ENCODE measurements at places on chromosomes 12 and 14.
A peak's percentile ranks its signal among the peaks of the same experiment; 100 is the strongest.

- no peak for DNase-seq
Measured at GRCh38 chr12:27572486-27573255, 48.7 kb downstream of the PPFIBP1 start.

DNA sequence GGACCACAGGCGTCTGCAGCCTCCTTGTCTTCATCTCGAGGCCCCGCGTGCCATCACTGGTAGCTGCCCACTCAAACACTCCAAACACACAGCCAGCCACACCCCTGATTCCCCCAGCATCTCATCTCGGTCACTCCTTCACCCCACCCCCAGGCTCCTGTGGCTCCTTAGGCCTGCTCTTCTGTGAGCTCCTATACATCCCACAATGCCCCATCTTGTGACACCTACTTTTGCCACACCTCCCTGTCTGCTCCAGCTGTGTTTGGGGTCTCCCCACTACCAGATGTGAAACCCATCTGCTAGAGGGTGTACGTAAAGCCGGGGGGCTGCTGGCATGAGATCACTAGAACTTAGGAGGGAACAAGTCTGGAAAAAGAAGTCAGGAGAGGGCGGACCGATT, 4.1 kb downstream of the AKT1 start:
- no peak for DNase-seq

DNA sequence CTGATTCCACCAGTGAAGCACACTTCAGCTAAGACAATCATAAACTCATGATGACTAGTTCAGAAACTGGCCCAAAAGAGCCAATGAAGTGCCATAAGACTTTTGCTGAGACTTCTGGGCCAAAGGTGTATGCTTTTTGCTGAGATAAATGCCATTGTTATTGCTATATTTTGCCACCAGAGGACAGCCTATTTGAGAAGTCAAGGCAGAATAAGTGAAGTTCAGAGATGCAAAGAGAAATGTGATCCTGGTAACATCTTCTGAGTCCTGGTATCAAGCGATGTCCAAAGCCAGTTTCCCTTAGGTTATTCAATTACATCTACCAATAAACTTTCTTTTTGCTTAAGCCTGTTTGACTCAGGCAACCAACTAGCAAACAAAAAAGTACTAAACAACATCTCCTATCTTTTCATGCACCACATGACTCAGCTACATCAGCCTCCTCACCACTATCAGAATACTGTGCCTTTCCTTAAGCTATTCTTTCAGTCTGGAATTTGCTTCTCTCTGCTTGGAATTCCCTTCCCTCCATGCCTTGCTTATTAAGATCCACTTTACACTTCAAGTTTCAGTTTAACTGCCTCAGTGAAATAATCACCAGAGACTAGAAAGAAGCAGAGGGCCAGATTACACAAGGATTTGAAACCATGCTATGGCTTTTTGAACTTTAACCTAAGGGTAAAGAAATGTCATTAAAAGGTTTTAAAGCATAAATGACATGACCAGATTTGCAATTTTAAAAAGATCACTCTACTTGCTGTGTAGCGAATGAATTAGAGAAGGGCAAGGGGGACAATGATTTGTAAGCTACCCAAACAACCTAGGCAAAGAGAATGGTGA, 14.0 kb downstream of the CRY1 start:
- DNase-seq, result no peak

DNA sequence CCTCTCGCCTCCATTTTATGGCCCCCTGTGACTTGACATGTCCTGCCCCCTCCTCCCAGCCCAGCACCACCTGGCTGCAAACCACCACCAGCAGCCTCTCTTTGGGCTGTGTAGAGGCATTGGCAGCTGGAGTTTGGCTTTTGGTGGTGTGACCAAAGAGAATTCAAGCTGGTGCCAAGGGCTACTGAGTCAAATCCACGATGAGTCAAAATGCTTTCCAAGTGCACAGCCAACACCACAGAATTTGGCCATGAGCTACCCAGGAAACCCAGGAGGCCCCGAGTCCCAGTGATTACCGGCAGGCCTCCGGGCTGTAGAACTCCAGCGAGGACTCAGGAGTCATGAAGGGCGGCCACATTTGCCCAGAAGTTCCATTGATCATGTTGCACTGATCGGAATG, 53.8 kb downstream of the SCARB1 start:
- DNase-seq, result no peak

- DNase-seq, result no peak
Measured at GRCh38 chr12:124608450-124608870, 41.0 kb upstream of the NCOR2 start.

GRCh38 chr12:107967170-107967569, 161.9 kb upstream of the WSCD2 start:
- DNase-seq, result no peak

DNA sequence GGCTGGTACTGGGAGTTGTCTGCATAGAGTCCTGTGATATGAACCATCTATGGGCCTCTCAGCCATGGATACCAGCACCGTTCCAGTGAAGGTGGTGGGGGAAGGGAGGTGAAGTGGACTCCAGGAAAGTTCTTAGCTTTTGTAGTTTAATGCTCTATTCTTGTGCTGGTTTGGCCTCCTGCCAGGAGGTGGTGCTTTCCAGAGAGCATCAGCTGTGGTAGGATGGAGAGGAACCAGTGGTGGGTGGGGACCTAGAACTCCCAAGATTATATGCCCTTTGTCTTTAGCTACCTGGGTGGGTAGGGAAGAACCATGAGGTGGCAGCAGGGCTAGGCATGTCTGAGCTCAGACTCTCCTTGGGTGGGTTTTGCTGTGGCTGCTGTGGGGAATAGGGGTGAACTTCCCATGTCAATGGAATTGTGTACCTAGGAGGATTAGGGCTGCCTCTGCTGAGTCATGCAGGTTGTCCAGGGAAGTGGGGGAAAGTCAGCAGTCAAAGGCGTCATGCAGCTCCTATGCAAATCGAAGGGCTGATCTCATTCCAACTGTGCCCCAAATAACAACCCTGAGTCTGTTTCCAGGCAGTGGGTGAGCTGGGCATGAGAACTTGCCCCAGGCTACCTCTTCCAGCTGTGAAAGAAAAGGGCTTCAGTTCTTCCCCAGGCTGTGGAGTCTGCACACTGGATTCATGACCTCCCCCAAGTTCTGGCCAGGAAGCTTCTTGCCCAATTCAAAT, 14.2 kb downstream of the GZMH start:
- DNase-seq, result no peak

DNA sequence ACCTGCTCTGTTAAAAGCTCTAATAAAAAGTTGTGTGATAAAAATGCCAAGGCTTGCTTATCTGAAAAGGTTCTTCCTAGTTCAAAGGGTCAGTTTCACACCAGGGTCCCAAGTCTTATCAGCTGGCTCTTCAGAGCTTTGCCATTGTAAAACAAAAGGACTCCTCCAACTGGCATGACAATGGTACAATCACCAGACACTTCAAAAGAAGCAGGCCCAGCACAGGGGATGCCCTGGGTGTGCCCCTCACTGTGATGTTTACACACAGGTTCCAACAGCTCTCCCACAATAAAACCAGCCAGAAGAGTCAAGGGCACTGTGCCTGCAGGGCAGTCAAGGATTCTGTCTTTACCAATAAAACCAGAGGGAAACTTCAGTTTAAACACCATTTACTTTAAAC, 78.7 kb downstream of the PRICKLE1 start:
- no peak for DNase-seq

- DNase-seq, result no peak
Measured at GRCh38 chr12:105658389-105658788, 327.9 kb downstream of the C12orf75 start.

DNA sequence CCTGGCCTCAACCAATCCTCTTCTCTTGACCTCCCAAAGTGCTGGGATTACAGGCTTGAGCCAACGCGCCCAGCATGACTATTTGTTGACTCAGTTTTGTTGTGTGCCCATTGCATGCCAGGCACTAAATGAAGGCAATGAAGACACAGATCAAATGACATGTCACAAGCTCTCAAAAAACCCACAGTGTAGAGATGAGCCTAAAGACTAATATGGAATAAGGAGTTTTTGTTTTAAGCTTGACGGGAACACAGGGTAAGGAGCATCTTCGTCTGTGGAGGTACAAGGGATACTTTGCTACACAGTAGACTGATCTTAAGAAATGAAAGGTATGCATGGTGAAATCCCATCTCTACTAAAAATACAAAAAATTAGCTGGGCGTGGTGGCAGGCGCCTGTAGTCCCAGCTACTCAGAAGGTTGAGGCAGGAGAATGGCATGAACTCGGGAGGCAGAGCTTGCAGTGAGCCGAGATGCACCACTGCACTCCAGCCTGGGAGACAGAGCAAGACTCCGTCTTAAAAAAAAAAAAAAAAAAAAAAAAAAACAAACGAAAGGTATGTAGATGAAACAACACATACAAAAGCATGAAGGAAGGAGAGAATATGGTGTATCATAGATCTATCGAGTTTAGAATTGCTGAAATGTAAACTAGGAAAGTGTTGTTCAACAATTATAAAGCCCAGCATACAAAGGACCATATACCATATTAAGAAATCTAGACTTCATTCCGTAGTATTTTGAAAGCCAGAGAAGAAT, 122.1 kb upstream of the PTPRB start:
- DNase-seq, result no peak

- peak; percentile 51 for DNase-seq
Measured at GRCh38 chr12:1117970-1118563, 127.0 kb downstream of the ERC1 start.

GRCh38 chr12:13258197-13258596, 61.7 kb downstream of the EMP1 start:
- DNase-seq, result no peak

GRCh38 chr12:54393743-54394142, 9.2 kb upstream of the ZNF385A start:
- DNase-seq, result no peak

DNA sequence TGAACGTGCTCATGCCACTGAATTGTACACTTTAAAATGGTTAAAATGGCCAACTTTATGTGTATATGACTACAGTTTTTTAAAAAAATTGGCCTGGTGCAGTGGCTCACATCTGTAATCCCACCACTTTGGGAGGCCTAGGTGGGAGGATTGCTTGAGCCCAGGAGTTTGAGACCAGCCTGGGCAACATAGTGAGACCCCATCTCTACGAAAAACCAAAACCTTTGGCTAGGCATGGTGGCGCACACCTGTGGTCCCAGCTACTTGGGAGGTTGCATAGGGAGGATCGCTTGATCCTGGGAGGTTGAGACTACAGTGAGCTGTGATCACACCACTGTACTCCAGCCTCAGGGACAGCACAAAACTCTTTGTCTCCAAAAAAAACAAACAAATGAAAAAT, 5.3 kb downstream of the BRI3BP start:
- no peak for DNase-seq

- no peak for DNase-seq
Measured at GRCh38 chr12:109944561-109945359, 44.7 kb downstream of the TCHP start.

GRCh38 chr12:1863823-1864222, 43.5 kb downstream of the LRTM2 start:
- no peak for DNase-seq

- no peak for DNase-seq
Measured at GRCh38 chr14:75375983-75376382, 51.8 kb upstream of the JDP2 start.

DNA sequence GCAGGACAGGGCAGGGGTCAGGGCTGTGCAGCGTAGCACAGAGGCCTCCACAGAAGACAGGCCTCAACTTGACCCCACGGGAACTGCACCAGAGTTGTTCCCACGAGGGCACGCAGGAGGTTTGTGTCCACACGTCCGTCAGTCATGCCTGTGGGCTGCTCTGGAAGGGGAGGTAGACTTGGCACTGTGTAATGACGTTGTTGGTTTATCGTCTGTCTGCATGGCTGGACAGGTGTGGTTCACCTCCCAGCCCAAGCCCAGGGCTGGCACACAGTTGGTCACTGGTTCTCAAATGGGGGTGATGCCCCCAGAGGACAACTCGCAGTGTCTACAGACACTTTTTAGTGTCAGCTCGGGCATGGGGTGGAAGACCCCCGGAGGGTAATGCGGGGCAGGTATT, 45.8 kb downstream of the CCNK start:
- DNase-seq, result no peak

GRCh38 chr12:108861878-108862587, 4.7 kb upstream of the SSH1 start:
- DNase-seq, result no peak

GRCh38 chr14:85528897-85529631, 880 bp upstream of the FLRT2 start:
- DNase-seq, result no peak

- no peak for DNase-seq
Measured at GRCh38 chr14:73610687-73611086, 1.6 kb upstream of the ACOT6 start.

DNA sequence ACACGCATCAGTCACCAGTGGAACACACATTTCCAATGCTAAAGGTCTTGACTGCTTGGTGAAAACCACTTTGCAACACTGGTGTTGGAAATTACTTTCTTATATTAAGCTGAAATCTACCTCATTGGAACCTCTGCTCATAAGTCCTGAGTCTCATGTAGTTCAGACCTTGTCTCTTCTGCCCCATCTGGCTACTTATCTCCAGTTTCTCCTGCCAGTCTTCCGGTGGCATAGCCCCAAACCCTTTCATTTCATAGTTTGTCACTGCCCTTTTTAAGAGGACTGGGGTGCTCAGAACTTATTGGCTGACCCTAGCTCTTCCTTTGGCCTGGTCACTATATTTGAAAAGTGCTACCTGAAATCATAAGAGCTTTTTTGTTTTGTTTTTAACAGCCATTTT, 43.7 kb downstream of the HELB start:
- DNase-seq, result no peak

- no peak for DNase-seq
Measured at GRCh38 chr12:25194214-25194613, 746 bp downstream of the DNAI7 start.

- no peak for DNase-seq
Measured at GRCh38 chr14:42499137-42499536, 892.5 kb downstream of the LRFN5 start.

DNA sequence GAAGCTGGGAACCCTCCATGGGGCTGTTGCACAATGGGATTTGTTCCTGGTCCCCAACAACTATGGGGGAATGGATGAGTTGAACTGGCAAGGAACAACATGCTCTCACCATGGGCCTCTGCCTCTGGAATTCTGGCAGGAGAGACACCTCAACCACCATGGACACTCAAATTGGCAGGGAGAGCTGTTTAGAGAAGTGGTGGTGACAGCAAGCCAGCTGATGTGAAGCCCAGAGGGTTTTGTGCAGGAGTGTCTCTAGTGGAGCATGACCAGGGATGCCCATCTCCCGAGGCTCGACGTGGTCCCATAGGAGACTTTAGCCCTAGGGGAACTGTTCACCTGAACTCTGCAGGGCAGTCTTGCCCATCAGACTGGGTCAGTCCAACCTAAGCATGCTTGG, 345.2 kb upstream of the CCDC196 start:
- no peak for DNase-seq

- DNase-seq, result no peak
Measured at GRCh38 chr12:1080520-1081223, 89.6 kb downstream of the ERC1 start.

- no peak for DNase-seq
Measured at GRCh38 chr14:90409209-90409730, 12.4 kb downstream of the CALM1 start.

DNA sequence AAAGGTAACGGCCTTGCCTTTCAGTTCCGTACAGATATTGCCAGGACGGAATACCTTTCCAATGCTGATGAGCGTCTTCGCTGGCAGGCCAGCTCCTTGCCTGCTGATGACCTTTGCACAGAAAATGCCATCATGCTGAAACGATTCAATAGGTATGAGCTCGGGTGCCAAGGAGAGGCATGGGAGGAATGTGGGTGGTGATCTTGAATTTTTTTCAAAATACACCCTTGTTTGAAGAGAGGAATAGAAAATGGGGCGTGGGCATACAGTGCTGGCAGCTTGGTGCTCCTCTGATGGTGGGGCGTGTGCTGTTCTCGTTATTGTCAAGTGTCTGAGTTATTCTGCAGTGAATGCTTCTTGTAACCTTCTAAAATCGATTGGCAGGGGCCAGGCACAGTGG, 52.5 kb downstream of the HSP90AA1 start:
- no peak for DNase-seq

GRCh38 chr12:105876396-105876927, 262.3 kb downstream of the NUAK1 start:
- DNase-seq, result no peak
